ENCODE measurements at places on chromosomes 16 and 17.

DNA sequence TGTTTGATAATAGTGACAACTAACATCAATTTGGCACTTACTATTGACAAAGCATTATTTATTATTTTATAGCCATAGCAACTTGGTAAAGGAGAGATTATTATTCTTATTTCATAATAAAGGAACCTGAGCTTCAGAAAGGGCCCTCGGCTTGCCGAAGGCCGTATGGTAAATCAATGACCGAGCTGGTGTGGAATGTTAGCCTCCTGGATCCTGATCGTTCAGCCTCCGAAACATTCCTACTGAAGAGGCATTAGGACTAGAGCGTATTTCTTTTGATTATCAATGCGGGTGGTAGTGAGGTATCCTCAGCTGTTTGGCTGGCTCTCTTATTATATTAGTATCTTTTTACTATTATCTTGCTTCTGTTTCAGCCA is 199.3 kb upstream of the TBX2 start:
- DNase-seq = no peak

DNA sequence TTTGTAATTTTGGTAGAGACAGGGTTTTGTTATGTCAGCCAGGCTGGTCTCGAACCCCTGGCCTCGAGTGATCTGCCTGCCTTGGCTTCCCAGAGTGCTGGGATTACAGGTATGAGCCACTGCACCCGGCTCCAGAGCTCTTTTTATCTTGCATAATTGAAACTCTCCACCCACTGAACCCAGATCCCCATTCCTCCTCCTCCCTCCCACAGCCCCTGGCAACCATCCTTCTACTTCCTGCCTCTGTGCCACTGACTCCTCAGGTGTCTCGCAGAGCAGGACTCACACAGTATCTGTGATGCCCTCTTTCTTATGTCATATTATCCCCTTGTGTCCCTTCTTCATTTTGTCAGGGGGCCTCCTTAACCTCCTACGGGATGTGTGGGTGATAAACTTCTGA is 340.7 kb downstream of the SLC39A11 start:
- no peak for DNase-seq

- no peak for DNase-seq
These were observed 789 bp downstream of the CSNK1D start for GRCh38 chr17:82272495-82273326.

- DNase-seq = no peak
These were observed 3.3 kb upstream of the CMTM1 start for GRCh38 chr16:66562986-66563385.

DNA sequence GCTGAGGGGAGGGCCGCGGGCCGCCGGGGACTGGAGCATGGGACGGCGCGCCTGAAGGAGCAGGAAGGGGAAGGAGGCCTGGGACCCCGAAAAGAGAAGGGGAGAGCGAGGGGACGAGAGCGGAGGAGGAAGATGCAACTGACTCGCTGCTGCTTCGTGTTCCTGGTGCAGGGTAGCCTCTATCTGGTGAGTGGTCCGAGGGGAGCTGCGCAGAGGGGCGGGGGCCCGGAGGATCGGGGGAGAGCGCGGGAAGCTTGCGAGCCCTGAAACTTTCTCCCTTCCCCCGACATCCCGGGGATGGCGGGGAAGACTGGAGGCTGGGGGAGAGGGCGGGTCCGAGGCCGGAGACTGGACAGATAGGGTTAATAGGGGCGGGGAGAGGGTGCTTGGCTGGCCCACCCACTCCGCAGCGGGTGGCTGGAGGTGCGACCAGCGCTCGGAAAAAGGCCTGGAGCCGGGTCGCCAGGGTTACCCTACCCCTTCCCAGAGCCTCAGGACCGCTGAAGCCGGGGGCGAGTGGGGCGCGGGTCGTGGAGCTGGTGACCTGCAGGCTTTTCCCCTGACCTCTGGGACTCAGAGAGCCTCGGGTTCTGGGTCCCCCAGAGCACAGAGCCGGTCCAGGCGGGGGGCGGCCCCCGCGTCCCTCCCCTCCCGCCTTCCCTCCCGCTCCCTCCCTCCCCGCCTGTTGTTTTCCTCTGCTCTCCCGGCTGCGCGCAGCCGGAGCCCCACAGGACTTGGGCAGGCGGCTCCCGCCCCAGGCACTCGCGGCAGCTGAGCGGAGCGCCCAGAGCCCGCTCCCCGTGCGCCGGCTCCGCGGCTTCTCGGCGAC is 631 bp downstream of the NXPH3 start:
- DNase-seq = no peak

DNA sequence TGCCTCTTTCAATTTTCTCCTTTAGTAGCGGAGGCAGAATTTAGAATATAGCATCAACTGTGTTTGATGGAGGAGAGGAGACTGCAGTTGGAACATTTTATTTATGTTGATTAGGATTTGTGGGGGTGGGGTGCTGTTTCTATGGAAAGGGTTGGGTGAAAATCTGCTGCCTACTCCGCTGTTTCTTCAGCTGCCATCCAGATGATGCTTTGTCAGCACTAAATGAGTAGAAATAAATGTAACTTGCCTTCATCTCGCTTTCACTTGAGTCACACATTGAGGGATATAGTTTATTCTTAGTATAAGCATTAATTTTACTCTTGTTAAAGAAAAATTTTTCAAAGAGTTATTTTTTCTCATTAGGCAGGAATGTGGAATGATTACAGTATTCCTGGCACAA is 42.1 kb downstream of the ABHD15 start:
- no peak for DNase-seq

GRCh38 chr16:74874912-74875546 is 100.4 kb upstream of the FA2H start:
- DNase-seq = no peak

DNA sequence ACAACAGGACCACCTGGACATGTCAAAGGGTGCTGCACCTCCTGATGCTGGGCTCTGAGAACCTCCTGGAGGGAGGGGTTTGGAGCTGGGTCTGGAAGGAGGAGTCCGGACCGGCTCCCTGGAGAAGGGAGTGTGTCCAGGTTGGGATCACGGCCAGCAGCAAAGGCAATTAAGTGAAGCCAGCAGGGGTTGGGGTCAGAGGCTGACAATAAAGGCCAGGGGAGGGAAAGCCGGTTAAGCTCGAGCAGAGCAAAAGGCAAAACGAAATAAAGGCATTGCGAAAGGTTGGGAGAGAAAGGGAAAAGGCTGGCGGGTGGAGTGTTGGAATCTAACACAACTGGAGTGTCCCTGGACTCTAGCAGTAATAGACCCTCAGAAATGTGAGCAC is 992 bp upstream of the CACNG4 start:
- DNase-seq = no peak

DNA sequence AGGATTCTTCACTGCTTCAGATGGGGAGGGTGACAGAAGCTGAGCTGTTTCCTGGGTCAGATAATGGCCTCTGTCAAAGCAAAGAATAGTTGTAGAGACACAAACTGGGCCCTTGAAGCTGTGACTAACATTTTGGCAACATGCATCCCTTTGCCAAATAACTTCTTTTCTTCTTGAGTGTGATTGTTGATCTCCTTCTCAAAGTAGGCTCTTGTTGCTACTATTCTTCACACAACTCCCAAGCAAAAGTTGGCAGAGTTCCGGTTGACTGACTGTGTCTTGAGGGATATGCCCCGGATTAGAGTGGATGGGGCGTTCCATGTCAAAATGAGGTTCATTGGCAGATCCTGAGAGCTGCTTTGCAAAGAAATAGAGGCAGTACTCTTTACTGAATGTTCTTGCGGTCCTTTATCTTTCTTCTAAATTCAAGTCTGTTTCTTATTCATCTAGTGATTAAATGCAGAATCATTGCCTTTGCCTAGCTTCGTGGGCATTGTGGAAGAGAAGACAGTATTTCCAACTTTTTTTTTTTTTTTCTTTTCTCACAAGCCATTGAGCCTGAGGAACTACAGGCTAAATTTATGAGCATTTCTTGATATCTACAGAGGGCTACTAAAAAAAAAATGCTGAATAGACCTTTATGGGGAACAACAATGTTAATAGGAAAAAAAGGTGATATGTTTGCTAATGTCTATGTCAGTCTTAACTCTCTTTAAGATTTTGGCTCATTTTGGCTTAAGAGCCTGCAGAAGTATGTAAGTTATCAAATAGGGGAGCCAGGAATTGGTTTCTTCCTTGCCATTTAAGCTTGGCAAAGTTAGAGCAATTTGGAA is 5.8 kb downstream of the WIPF2 start:
- no peak for DNase-seq

GRCh38 chr16:50677351-50677750 is 3.8 kb downstream of the SNX20 start:
- DNase-seq = no peak

- no peak for DNase-seq
These were observed 10.9 kb downstream of the RAD51C start for GRCh38 chr17:58703137-58703915.

- DNase-seq = peak; percentile 88
These were observed 59.8 kb downstream of the BAIAP2 start for GRCh38 chr17:81094509-81095382.

DNA sequence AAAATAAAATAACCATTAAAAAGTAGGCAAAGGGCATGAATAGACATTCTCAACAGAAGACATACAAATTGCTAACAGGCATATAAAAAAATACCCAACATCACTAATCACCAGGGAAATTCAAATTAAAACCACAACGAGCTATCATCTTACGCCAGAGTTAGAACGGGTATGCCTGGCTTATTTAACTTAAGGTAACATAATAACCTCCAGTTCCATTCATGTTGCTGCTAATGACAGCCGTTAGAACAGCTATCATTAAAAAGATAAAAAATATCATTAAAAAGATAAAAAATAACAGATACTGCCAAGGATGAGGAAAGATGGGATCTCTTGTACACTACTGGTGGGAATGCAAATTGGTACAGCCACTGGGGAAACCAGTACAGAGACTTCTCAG is 89.3 kb downstream of the GAS7 start:
- DNase-seq = no peak

GRCh38 chr17:11029791-11030190 is 191.9 kb upstream of the PIRT start:
- DNase-seq = no peak

DNA sequence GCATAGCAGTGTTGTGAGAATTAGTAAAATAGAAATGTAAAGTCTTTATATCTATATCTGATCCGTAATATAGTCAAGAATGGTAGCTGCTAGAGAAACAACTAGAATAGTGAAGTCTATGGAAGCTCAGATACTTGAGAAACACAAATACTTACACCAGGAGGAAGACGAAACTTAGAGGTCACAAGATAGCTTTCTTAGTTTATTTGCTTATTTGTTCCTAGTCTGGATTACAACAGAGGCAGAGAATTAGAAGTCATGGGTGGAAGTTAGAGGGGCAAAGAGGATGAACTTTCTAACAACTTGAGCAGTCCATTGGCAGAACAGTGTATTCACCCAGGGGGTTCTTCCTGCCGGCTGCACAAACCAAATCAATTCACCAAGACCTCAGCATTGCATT is 13.9 kb downstream of the GNGT2 start:
- DNase-seq = no peak

DNA sequence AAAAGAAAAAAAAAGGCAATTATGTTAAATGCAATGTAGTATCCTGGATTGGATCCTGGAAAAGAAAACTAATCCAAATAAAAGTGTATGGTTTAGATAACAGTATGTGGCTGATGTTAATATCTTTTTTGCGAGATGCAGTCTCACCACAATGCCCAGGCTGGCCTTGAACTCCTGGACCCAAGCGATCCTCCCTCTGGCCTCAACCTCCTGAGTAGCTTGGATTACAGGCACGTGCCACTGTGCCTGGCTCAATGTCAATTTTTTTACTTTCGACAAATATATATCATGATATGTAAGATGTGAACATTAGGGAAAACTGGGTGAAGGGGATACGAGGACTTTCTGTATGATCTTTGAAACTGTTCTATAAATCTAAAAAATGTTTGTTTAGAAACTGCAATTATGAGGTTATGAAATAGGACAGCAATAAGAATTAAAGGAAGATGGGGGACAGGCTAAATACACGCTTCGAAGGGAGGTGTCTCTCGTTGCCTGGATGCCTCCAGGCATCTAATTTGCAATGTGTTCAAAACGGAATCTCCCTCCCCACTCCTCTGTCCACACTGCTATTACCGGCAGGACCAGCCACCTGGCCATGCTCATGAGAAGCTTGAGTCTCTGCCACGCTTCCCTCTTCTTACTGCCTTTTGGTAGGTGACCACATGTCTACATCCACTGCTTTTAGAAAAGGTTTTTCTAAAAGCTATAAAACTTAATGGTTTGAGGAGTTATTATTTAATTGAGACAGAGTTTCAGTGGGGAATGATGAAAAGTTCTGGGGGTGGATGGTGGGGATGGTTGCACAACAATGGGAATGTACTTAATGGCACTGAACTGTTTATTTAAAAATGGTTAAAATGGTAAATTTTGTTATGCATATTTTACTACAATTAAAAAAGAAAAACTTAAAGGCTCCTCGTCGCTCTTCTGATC is 15.2 kb downstream of the UBE2O start:
- no peak for DNase-seq

- DNase-seq = no peak
These were observed 232.3 kb downstream of the XYLT1 start for GRCh38 chr16:17238285-17239028.

DNA sequence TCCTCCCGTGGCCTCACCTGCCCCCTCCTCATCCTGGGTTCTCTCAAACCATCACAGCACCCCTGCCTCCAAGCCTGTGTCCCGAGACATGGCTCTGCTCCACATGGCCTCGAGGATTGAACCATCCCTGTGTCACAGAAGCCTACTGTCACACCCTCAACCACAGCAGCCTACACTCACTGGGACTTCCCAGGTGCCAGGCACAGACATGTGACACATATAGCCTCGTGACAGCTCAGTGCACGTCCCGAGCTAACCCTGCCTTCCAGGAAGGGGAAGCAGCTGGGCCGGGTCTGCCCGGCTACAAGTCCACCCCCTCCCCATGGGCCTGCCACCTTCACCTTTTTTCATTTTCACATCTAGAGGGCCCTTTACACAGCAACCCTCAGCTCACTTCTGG is 238.3 kb downstream of the CPPED1 start:
- no peak for DNase-seq

DNA sequence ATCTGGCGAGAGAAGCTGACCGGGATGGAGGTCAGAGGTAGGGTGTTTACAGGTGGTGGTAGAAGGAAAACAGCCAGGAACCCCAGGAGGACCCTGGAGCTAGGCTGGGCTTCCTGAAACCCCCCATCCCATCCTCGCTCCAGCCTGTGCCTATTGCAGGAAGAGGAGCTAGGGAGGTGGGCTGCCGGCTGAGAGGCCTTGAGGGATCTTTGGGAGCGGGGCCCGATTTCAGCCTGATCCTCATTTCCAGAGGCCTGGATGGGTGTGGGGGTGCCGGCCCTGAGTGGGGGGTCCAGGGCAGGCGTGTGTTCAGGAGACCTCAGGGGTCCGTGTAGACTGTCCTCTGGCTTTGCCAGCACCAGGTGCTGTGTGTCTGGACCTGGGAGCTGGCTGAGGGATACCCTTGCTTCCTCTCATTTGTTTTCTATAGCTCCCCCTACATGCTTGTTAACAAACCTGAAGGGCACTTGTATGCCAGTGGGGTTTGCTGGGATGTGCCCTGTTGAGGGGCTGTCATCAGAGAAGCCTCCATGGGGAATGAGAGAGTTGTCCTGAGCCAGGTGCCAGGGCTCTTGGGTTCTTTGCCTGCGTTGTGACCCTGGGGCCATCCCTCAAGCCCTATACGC is 18.9 kb upstream of the RAP1GAP2 start:
- no peak for DNase-seq

DNA sequence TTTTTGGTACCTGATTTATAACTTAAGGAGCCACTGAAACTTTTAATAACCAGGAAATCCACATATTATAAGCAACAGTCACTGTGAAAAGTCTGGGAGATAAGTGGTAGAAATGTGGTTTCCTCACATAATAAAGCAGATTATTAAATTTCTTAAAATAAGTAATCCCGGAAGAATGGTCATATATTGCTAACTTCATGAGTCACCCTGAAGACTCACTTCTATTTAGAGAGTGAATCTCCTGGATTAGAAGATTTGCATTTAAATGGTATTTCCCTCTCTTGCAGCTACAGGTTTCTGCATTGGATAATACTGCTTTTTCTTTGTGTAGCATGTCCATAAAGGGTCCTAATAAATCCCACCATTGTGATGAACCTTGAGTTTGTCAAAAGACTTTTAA is 1286.8 kb upstream of the CDH8 start:
- DNase-seq = no peak
